ENCODE measurements at places on chromosomes 11 and 22.
A peak's percentile ranks its signal among the peaks of the same experiment; 100 is the strongest.

GRCh38 chr11:3684819-3685172 is 13.6 kb upstream of the CHRNA10 start:
- DNase-seq: no peak

- DNase-seq: peak; percentile 47
These were observed 6.3 kb downstream of the CEND1 start for GRCh38 chr11:783581-784015.

DNA sequence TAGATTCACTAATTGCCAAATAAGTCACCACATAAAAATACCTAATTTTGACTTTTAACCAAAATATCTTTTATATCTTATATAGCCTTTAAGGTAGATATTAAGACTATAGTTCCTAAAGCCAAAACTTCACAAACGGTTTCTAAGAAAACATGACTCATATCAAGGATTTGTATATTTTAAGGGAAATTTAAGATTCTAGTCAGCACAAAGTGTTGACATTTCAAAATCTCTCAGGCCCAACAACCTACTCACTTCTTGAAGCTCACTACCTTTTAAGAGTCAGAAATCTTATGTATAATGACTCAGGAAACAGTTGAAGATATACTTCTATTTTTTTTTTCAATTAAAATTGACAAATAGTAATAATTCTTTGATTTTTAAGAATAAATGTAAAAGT is 221.9 kb downstream of the SBF2 start:
- no peak for DNase-seq

DNA sequence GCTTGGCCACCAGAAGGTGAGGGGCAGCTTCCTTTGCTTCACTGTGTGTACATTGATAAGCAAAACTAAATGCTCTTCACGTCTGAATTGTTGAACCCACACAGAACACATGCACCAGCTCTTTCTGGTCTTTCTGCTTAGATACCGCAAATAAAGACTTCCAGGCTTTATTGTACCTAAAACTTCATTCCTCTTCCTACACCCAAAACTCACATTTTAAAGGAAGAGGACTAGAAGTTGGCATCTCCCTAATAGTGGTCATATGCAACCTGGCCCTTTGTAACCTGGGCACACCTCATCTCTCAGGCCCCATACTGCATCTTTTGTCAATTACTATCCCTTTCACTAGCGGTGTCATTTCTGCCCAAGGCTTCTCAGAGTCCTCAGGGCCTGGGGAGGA is 5.9 kb downstream of the SLC17A6 start:
- no peak for DNase-seq

DNA sequence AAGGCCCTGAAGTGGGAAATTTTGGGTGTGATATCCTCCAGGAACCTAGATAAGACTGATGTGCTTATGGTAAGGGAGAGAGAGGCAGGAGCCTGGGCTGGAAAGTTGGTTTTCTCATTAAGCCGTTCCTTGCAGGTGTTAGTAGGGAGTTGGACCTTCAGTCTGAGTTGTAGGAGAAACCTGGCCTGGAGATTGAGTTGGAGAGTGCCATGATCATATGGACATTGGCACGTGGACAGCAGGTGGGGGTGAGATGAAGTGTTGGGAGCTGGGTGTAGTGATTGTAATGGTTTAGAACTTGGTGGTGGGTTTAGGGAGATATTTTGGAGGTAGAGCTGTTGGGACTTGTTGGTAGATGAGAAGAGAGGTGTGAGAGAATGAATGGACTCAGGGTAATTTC is 4.9 kb downstream of the PPP6R2 start:
- DNase-seq: no peak

DNA sequence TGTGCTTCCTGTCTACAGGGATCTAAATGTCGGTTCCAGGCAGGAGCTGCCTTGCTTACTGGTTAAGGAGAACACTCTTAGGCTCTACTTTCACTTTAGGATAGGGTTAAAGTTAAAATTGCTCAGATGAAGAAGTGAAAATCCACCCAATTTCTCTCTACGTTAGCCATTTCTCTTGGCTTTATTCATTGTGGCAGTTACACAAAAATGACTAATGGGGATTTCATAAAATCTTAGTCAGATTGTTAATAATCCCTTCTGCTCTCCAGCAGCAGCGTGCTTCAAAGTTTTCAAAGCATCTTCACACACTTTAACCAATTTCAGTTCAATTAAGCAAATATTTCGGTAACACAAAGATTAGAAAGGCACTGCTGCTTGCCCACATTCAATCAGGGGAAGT is 58.4 kb upstream of the RCN1 start:
- DNase-seq: no peak

DNA sequence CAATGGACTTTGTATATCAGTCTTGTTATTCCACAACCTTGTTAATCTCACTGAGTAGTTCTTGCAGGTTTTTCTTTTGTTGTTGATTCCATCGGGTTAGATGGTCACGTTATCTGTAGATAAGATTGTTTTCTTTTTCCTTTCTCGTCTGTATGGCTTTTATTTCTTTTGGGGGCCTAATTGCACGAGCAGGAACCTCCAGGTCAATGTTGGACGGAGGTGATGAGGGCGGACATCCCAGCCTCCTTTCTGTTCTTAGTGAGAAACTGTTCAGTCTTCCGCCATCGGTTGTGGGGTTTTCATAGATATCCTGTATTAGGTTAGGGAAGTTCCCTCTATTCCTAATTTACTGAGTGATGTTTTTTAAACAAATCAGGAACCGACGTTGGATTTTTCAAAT is 4.8 kb upstream of the PRR33 start:
- DNase-seq: no peak

- DNase-seq: no peak
These were observed 12.3 kb downstream of the PDGFD start for GRCh38 chr11:104151404-104152204.

GRCh38 chr11:62909107-62909894 is 11.9 kb downstream of the CHRM1 start:
- DNase-seq: no peak

GRCh38 chr11:123100379-123101085 is 38.6 kb upstream of the HSPA8 start:
- peak; percentile 31 for DNase-seq

DNA sequence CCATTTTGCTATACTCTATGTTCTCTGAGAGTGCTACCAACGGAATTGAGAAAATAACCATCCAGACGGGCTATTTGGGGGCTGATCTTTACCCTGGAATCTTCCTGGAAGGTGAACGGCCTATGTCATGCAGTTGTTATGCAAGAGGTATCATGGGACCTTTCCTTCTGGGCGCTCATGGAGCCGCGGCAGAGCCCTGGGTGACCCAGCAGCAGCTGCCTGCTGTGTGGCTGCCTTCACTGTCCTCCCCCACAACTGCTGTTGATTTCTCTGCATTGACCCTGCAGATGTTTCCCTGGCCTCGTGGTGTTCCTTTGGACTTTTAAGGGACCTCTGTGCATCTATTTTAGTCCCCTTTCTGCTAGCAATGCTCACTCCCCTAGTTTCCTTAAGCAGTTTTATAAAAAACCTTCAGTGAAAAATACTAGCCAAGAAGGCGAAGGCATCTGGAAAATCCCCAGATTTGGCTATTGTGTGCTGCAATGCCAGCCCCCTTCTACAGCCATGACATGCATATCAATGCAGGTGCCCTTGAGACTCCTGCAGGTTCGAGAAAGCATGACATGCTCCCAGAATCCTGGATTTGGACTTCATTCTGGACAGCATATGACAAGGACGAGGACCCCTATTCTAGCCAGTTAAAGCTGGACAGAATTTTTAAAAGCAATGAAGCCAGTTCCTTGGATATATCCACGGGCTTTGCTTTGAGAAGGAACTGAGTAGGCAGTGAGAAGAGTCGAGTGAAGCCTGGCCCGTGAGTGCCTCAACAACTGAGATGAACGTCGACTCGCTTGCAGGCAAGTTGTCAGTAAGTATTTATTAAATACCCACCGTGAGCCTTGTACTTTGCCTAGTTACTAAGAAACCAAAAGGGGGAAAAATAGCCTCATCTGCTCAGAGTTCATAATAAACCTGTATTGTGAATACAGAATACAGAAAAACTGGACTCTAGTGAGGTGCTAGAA is at the start of gene SLC25A18:
SLC25A18 (plus strand) TSS at position 593 of the 965 bp plus-strand sequence. CDS start 16,447 bp downstream, outside the sequence.
- DNase-seq: no peak

DNA sequence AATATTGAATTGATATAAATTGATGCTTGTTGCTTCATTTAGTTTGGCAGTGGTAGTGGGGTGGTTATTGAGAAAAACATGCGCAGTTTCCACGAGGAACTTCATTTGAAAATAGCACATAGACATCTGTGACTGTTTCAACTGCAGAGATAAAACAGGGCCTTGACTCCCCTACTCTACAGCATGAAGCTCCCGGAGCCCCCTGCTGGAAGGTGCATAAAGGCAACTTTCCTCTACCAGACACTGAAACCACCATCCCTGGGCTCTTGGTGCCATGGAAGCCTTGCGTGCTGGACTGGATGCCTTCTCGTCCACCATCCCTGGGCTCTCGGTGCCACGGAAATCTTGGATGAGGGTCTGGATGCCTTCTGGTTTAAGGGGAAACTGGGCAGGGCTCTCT is 195.9 kb downstream of the CSNK2A3 start:
- no peak for DNase-seq

- DNase-seq: no peak
These were observed 16.6 kb upstream of the TTLL12 start for GRCh38 chr22:43203471-43203981.

- DNase-seq: no peak
These were observed 38.6 kb upstream of the DEUP1 start for GRCh38 chr11:93291898-93292297.

DNA sequence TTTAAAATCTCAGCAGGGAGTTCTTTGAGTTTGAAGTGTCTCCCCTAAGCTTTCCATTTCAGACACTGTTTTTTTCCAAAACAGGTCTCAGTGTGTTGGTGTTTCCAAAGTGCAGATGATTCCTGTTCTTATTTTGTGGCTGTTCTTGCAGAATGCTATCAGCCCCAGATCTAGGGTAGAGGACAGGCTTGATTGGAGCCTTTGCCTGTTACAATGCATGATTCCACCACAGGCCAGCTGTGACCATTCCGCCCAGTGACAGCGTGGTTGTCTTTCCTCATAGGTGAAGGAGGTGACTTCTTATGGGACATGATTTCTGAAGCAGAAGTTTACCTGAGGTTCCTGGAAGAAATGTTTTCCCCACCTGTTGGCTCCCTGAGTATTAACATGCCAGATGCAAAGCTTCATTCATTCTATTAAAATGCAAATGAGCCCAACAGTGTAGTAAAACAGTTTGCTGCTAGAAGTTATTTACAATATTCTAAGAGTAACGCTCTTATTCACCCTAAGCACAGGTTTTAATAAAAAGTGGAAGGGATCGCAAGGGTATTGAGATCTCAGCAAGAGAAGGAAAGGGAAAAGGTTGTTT is 36.9 kb upstream of the BIRC3 start:
- DNase-seq: no peak

DNA sequence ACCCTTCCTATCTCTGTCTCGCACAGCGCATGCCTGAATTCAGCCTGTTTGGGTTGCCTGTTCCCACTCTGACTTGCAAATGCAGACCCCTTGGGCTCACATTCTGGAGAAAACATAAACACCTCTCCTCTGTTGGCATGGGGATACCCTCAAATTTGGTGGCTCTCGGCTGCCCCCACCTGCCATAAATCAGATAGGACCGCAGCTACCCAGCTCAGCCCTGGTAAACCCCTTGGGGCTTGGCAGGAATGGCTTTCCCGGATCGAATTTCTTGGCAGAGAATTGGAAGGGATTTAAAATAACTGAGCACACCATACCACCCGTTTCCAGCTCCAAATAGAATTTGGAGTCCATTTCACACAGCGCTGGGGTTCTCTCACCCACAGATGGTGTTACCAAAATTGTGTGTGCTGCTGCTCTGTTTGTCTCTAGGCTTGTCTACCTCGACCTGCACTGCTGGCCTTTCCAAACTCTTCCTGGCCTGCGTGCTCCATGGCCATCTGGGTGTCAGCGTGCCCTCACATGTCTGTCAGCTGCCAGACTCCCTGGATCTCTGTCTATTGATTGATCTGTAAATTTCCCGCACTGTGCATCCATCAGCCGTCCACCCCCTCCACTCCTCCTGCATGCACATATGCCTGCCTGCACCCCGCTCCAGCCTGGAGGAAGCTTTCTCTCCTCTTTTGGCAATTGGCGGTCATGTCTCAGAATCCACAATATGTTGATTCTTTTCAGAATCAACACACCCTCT is 134.0 kb downstream of the NTM start:
- no peak for DNase-seq

- peak; percentile 25 for DNase-seq
These were observed 56.3 kb upstream of the ZBTB44 start for GRCh38 chr11:130370845-130371590.

DNA sequence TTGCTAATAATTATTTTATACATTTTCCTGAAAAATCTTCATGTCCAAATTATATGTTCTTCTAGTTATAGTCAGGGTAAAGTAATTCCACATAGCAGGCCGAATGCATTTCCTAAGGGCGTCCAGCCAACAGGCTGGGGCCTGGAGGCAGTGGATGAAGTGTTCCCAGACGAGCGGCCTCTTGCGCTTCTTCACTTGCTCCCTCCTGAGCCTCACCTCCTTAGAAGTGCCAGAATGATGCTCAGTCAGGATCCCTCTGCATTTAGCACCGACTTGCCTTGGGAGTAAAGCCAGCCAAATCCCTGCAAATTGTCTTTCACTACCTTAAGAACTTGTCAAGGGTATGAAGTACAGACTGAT is 1.5 kb downstream of the OLFML1 start:
- no peak for DNase-seq

DNA sequence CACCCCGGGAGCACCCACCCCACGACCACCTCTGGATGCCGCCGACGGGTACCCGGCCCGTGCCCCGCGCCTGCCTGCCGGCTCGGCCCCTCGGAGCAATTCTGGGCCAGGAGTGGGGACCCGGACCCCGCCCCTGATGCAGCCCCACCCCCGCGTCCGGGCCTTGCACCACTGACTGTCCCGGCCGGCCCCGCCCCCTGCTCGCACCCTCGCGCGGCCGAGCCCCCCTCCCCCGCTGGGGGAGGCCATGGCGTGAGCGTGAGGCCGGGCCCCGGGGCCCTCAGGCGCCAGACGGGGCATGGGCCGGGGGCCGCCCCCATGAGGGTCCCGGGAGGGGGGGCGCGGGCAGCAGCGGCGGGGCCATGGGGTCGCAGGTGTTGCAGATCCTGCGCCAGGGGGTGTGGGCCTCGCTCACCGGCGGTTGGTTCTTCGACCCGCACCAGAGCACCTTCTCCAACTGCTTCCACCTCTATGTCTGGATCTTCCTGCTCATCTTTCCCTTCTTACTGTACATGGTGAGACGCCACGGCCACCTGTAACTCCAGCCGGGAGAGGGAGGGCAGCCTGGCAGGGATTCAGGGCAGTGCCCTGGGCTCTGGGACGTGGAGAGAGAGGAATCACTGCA is 486 bp downstream of the PCNX3 start:
- DNase-seq: no peak

DNA sequence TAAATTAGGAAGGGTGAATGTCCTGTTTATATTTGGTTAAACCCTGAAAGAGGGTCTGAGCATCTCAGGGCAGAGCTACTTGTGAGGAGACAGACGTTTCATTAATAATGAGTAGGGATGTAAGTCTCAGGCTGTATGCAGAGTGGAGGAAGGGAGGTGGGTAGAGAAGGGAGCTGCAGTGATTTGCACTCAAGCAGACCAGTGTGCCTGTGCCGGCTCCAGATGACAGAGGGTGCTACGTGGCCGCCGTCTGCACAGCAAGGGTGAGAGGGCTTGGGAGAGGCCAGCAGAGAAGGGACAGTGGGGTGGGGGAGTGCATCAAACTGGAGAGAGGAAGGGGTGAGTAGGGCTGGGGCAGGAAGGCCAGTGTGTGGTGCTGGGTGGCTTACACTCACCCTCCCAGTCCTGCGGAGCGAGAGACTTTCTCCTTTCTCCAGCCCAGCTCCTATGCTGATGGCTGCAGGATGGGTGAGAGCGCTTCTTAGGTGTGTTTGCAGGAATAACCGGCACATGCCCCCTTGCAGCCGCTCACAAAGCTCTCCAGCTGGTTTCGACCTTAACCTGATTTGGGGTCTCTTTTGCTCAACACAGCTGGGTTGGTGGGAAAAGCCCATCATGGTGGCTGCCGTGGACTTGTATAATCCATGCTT is 130.6 kb downstream of the ST3GAL4 start:
- DNase-seq: no peak

Measured in natural killer cell (primary cell).